Activated T-helper 17 cell treated with anti-CD3 and anti-CD28 coated beads, Interleukin-2, amount 50 U/mL, for 72 hours (primary cell): ENCODE measurements at places on chromosomes 12 and 14.

DNA sequence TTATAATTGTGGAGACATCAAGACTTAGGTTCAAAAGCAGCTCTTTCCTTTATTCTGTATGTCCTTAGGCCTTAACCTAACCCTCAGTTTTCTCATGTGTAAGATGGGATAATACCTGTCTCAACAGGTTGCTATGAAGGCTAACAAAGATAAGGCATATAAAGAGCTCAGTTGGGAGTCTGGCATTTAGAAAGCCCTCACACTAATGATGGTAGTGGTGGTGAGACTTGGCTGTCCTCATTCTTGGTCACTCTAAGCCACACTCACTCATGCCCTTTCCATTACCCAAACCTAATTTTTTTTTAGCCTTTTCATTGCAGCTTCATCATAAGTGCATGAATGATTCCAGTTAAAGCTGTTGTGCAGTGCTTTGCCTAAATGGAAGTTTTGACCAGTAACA is 137.3 kb downstream of the TGFB3 start:
- no peak for ATAC-seq

- ATAC-seq: no peak
These were observed 157.6 kb downstream of the PAH start for GRCh38 chr12:102759466-102759865.

DNA sequence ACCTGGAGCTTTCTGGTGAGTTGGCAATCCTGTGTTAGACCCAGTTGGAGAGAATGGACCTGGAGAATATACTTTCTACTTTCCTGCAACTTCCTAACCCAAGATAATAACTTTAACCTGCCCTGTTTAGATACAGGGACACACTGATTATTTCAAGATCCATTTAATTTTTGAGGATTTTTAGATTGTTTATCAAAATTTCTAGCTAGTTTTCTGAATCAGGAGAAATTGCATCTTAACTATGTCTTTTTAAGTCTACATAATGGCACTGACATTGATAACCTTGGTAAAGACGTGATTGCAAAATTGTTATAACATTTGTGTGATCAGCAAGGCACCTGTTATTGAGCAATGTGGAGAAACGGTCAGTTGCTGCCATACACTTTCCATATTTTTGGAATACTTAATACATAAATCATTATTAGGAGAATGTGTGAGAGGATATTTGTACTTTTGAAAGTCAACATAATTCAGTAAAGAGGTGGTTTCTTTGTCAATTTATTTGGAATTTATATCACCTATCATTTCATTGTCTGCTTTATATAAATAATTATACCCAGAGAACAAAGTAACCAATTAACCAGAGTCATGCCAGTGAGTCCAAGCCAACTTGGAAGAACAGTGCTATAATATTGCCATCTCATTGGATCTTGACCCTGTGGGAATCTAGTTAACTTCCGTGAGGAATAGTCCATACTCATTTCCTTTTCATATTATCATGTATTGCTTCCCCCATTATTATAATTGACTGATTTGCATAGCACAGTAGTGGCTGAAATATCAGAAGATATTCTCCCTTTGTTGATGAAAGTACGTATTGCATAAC is 28.4 kb downstream of the NFYB start:
- no peak for ATAC-seq

DNA sequence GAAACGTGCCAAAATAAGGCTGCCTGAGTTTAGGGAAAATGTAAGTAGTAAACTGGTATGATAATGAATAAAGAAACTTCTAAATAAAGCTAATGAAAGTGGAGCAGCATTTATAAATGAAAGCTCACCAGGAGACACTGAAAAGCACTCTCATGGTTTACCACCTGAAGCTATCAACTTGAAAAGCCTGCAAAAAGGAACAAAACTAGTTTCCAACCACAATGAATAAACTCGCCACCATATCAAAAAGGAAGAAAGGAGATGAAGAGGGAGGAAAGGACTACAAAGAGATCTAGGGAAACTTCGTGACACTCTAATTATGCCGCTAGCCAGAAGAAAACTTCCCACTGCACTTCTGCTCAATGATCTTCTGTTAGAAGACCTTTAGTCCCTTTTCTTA is 66.7 kb downstream of the MED13L start:
- ATAC-seq: peak; percentile 64

GRCh38 chr12:7066596-7066995 is 6.1 kb downstream of the C1S start:
- ATAC-seq: no peak

DNA sequence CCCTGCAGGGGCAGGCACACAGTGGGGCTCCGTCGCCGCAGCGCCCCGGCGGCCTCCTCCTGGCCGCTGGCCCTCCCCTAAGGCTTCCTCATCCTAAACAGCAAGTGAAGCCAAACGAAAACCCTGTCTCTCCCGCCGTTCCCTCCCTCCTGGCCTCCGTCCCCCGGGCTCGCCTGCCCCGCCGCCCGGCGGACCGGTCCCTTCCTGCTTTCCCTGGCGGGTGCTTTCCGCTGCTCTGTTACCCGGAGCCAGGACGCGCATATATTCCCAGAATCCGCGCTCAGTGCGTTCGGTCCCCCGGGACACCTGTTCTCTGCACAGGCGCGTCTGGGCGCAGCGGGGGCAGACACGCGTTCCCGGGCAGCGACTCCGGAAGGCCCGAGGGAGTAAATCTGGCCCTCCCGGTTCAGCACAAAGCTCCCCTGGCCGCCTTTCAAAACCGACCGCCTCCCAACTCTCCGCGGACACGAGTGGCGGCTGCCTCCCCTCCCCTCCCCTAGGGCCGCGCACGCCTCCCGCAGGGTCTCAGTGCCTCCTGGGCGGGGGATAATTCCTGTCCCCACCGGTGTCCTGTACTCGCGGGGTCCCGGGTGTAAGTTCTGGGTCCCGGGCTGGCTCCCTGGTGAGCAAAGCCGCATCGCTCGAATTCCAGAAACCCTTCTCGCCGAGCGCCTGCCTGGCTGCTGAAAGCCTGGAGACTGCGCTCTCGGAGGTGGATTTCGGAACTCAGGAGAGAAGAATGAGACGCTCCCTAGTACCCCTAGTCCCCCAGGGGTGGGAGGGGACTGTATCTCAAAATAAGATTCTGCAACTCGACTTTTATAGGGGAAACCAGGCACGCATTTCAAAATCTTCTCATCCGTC is 21.4 kb upstream of the CEP170B start:
- ATAC-seq: no peak

DNA sequence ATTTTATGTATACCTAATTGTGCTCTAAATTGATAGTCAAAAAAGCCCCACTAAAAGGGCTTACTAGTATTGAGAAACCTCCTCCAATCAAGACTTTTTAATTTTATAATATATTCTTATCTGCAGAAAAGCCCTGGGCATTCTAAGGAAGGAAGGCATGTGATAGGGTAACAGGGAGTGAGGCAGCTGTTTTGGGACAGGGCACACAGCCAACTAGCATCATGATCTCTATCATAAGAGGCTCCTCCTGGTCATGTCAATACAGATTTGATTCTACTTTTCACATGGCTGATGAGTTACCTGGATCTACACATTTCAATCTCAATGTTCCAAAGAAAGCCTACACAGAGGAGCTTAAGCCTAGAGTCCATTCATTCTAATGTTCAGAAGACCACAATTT is 9.1 kb downstream of the ADAM20 start:
- no peak for ATAC-seq
